ENCODE measurements at places on chromosomes 13 and 19.

DNA sequence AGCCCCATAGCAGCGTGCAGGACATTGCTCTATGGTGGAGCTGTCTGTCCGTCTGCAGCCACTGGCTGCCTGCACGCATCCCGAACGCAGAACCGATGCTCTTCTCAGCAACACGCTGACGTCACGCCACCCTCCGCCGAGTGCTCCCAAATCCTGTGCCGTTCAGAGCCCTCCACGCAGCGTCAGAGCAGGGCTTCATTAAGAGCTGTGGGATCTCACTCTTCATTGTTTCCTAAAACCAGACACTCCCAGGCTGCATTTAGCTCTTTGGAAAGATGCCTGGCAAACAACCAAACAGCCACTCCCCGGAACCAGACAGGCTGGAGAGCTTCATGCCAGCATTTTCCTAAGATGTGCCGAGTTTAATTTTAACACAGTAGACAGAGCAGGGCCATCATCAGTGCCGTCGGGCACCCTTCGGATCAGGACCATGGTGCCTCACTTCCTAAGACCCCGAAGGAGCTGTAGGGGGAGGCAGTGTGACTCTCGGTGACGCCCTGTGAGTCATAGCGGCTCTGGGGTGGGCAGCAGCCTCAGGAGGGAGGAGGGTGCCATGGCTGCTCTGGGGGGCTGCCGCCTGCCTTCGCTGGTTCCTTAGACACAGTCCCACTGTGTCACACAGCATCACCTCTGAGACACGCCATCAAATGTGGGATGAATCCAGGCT, 131.5 kb upstream of the MCF2L start:
- DNase-seq = no peak

DNA sequence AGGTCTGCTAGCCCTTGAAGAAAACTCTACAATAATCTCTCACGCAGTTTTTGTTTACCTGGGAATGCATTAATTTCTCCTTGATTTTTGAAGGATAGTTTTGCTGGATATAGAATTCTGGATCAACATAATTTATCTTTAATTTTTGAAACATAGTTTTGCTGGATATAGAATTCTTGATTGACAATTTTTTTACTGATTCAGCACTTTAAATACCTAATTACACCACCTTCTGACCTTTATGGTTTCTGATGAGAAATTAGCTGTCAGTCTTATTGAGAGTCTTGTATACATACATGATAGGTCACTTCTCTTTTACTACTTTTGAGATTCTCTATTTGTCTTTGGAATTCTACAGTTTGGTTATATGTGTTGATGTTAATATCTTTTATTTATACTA, 741.6 kb downstream of the FGF9 start:
- DNase-seq = no peak

- DNase-seq = no peak
Measured at GRCh38 chr13:65907666-65908525, 1322.2 kb downstream of the PCDH9 start.

DNA sequence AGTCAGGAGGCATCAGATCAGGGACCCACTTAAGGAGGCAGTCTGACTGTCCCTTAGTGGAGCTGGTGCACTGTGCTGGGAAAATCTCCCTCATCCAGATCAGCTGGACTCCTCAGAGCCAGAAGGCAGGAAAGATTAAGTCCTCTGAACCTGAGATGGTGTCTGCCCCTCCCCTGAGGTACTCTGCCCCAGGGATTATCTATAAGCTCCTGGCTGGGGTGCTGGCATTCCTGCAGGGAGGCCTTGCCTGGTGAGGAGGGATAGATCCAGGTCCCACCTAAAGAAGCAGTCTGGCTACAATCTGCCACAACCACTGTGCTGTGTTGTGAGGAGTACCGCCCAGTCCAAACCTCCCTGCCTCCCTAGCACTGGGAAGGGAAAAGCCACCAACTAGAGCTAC, 81.2 kb downstream of the NHLRC3 start:
- no peak for DNase-seq

- no peak for DNase-seq
Measured at GRCh38 chr13:28501547-28501946, 6.6 kb upstream of the FLT1 start.

- DNase-seq = no peak
Measured at GRCh38 chr13:22332416-22332815, 661.5 kb downstream of the FGF9 start.

DNA sequence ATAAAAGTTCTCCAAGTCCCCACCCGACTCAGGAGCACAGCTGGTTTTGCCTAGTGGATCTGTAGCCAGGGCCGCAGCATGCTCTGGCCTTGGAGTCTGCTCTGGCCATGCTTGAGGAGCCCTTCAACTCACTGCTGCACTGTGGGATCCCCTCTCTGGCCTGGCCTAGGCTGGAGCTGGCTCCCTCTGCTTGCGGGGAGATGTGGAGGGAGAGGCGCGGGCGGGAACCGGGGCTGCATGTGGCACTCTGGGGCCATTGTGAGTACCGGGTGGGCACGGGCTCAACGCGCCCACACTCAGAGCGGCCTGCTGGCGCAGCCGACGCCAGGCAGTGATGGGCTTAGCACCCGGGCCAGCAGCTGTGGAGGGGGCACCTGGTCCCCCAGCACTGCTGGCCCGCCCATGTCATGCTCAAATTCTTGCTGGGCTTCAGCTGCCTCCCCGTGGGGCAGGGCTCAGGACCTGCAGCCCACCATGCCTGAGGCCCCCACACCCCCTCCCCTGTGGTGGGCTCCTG, 57.0 kb upstream of the ATP12A start:
- no peak for DNase-seq

Measured in Jurkat, Clone E6-1 (cell line).